ENCODE measurements at places on chromosomes 11 and 22. TPM values are rescaled to one million over a fixed set of nuclear protein-coding genes. Genes with fewer than 3 reads are reported as not detected.

DNA sequence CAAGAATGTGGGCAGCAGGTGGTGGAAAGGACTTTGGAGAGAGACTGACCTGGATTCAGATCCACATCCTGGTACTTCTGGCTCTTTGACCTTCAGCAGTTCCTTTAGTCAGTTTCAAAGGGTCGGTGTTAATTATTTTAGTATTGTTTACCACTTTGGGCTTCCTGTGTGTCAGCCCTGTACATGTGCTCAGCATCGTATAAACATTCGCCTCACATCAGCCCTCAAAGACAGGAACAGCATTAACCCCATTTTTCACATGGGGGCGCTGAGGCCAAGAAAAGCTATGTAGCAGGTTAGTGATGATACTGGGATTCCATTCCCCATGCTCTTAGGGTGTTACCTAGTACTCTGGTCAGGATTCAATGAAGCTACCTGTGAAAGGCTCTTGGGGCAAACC is 72.1 kb upstream of the YWHAH start:
- peak; percentile 33 for DNase-seq
- H3K27me3 ChIP-seq: no peaks in the 10 kb centered on the region
- H3K4me1 ChIP-seq: no peaks in the 10 kb centered on the region
- H3K36me3 ChIP-seq: peaks cover 6% of the 10 kb centered on the region

DNA sequence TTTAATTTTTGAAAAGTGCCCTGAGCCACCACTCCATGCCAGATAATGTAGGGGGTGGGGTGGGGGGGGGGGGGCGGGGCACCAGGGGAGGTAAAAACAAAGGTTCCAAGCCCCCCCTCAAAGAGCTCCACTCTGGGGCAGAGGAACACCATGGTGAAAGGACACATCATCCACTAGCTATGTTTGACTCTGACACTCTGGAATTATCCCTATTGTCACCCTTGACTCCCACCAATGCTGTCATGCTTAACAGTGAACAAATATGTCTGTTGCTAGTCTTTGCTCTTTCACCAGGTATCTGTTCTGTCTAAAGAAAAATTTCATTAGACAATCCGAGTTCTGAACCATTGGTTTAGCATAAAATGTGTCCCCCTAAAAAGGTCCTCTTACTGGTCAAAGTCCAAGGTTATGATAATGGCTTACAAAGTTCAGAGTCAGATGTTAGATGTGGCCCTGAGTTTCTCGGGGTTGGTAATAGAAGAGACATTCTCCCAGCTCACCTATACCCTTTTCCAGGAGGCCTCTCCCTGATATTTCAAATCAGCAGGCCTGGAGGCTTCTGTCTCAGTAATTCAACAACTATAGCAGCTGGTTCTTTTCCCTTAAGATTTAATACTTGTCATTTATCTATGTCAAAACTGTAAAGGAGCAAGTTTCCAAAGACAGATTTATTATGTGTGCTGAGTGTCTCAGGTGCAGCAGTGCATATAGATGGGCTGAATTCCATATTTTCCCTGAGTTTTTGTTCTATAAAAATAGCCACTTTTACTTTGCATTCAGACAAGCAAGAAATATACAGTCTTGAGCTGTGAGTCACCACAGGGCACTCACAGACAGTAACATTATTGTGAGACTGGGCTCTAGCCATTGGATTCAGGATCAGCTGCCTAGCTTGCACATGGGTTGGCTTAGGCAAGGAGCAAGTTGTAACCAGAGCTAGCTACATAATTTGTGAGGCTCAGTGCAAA is 174.1 kb downstream of the CSNK2A3 start:
- no peak for DNase-seq
- H3K36me3 ChIP-seq: no peaks in the 10 kb centered on the region
- peaks cover 15% of the 10 kb centered on the region for H3K27me3 ChIP-seq

GRCh38 chr11:113730887-113731726 is 25.0 kb upstream of the TMPRSS5 start:
- peak; percentile 47 for DNase-seq
- H3K4me3 ChIP-seq: no peak overlapping the region
- H3K4me1 ChIP-seq: peaks cover 3% of the 10 kb centered on the region
- H3K27me3 ChIP-seq: no peaks in the 10 kb centered on the region
- H3K36me3 ChIP-seq: 0 out of 2 replicates have a peak, but pooled peaks cover 3% of the 10 kb centered on the region

SPTBN2 gene
- total RNA-seq: 4.0 TPM

TEAD1 gene
- 30.5 TPM for total RNA-seq
